Activated T-cell treated with anti-CD3 and anti-CD28 coated beads for 1 hour (primary cell): ENCODE measurements at places on chromosomes 12 and 14.
A peak's percentile ranks its signal among the peaks of the same experiment; 100 is the strongest.

DNA sequence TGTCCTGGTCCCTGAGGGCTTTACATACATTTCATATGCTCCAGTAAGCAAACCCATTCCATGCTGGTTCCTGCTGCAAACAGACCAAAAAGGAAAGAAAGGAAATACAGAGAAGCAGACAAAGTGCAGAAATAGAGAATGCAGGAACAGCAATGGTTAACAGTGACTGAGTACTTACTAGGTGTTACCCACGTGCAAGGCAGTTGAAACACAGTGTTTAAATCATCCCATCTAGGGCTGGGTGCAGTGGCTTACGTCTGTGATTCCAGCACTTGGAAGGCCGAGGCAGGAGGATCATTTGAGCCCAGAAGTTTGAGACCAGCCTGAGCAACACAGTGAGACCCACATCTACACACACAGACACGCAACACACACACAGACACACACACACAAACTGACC, 21.2 kb upstream of the NINJ2 start:
- DNase-seq: no peak

GRCh38 chr12:95337146-95337545, 119.5 kb downstream of the VEZT start:
- DNase-seq: no peak

DNA sequence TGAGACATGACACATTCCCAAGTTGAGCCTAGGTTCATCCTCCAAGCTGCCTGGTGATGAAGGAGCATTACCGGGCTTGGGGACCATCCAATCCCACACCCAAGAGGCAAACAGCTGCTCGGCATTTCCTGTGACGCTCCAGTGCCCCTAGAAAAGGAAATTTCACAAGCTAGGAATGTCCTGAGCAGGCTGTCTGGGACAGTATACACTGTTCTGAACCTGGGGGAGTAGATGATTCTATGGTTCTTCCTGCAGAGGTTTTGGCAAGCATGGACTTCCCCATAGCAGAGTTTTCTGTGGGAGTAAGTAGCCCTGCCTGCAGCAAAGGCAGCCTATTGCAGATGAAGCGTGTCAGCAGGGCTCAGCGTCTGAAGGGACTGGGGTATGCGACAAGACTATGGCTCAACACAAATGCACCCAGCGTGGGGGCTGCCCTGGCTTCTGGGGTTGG, 47.4 kb upstream of the SRSF5 start:
- DNase-seq: no peak

GRCh38 chr12:100450735-100451134, 22.9 kb upstream of the NR1H4 start:
- DNase-seq: no peak

DNA sequence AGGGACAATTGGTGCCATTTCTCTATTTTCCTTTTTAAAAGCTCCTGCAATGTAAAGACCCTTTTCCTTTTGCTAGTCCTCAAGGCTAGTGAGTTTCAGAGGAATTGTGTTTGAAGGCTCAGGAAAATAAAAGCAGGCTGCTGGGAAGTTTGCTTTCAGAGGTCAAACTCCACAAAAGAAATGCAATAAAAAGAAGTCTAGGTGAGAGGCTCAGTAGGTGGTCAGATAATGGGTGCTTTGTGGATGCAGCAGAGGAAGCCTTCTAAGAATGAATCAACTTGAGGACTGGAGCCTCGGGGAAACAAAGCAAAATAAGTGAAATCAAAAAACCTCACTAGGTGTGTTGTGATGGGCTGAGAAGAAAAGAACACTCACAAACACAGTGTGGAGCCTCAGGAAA, 10.3 kb downstream of the CCDC175 start:
- no peak for DNase-seq

GRCh38 chr14:75579338-75579864, 981 bp downstream of the FLVCR2 start:
- DNase-seq: no peak

GRCh38 chr12:82357340-82357739, 847 bp downstream of the CCDC59 start:
- DNase-seq: no peak

GRCh38 chr12:12244341-12244740, 22.5 kb downstream of the LRP6 start:
- no peak for DNase-seq

DNA sequence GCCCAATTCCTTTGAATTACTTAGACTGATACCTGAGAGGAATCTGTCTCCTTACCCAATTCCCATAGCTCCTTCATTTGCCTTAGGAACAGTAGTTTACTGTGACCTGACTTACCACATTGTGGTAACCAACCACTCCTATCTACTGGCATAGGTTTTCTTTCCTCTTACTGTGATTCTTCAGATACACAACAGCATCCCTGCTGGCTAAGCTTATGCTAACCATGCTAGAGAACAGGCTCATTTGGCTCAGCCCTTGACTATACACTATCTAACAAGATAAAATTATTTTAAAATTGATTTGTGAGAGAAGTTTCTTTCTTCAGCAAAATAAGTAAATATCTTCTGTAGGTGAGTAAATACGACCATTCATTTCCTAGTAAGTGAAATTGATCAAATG, 320.4 kb upstream of the DDHD1 start:
- no peak for DNase-seq

- DNase-seq: no peak
These were observed 7.0 kb upstream of the UBC start for GRCh38 chr12:124921200-124922031.

DNA sequence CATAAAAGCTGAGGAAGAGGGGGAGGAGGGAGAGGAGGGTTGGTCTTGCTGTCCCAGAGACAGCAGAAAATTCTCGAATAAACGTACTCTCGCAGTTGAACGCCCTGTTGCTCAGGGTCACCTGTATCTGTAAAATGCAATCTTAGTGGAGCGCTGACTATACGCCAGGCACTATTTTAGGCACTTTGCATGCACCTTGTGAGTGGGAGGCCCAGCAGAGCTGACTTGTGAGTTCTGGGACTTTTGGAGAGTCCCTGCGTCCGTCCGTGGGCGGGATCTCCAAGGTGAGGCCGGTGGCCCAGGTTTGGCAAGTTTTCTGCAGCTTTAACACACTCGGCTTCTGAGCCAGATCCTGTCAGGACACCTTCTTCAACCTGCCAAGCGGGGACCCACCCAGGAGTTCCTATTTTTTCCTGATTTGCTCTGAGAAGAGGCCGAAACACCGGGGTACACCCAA, 32.5 kb upstream of the PLEKHG6 start:
- DNase-seq: no peak

DNA sequence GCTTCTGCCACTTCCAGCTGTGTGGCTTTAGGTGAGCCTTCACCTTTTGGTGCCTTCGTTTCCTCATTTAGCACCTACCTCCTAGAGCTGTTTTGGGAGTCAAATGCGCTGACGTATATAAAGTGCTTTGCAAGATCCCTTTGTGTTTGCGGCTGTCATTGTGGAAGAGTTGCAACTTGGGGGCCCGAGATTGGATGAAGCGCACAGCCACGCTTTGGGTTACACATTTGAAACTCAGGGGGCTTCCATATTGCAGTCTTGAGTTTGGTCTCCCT, 636 bp upstream of the ARL6IP4 start:
- DNase-seq: no peak

DNA sequence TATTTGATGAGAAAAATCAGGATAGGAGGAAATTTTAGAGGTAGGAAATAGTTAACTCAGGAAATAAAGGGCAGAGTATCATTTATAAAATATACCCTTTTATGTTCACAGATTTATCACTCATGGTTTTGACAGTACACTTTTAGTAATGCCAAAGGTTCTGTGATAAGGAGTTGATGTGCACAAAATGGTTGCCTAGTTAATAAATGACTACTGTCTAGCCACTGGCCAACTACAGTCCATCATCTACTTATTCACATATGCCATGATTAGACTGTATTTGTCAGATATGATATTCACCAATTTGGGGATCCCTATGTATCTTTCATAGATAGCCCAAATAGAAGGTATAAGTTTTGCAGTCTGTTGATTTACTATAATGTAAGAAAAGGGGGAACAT, 19.2 kb upstream of the GXYLT1 start:
- no peak for DNase-seq

DNA sequence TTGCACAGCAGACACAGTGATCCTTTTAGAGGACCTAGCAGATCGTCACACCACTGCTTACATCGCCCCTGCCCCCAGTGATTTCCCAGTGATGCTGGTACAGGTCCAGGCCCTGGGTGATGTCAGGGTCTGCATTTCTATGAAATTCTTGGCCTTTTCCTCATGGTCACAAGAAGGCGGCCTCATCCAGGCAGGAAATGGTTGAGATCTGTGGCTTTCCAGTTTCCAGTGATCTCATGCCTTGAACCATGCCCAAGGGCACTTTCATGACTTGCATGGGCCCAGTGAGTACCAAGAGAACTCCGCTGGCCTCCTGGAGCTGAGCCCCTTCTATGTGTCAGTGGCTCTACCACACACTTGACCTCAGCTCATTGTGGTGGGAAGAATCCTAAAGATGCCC, 41.9 kb upstream of the BDKRB2 start:
- DNase-seq: no peak

GRCh38 chr14:55754471-55754870, 174.5 kb downstream of the KTN1 start:
- DNase-seq: no peak

- no peak for DNase-seq
These were observed 1.4 kb downstream of the LRFN5 start for GRCh38 chr14:41607966-41608663.

- DNase-seq: no peak
These were observed 105.8 kb downstream of the PAH start for GRCh38 chr12:102811110-102811737.

GRCh38 chr14:22531451-22532344, 57.3 kb downstream of the DAD1 start:
- DNase-seq: no peak

GRCh38 chr14:100429537-100429936, 106.4 kb downstream of the SLC25A47 start:
- no peak for DNase-seq

- peak; percentile 35 for DNase-seq
These were observed 127.1 kb downstream of the FIGNL2 start for GRCh38 chr12:51721282-51721940.

- no peak for DNase-seq
These were observed 62.1 kb downstream of the ACACB start for GRCh38 chr12:109178532-109178931.

- no peak for DNase-seq
These were observed 1.3 kb downstream of the RCOR1 start for GRCh38 chr14:102593825-102594137.

DNA sequence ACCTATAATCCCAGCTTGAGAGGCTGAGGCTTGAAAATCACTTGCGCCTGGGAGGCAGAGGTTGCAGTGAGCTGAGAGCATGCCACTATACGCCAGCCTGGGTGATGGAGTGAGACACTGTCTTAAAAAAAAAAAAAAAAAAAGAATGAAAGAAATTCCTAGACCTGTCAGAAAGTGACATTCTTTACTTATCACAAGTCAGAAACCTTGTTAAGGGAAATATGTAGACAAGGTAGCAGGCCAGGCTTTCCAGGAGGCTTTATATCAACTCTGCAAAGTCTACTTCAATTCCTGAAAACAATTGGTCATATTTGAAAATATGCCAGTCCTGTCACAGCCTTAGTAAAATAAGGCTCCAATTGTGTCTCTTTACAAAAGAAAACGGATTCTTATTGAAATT, 19.1 kb upstream of the MMP19 start:
- DNase-seq: no peak

- DNase-seq: no peak
These were observed 121.0 kb upstream of the VRK1 start for GRCh38 chr14:96676166-96676565.

- DNase-seq: no peak
These were observed 13.6 kb downstream of the EXOC3L4 start for GRCh38 chr14:103107941-103108748.

GRCh38 chr12:29309320-29309902, 71.6 kb downstream of the ERGIC2 start:
- no peak for DNase-seq

GRCh38 chr14:30600922-30601918, 20.9 kb upstream of the SCFD1 start:
- no peak for DNase-seq

DNA sequence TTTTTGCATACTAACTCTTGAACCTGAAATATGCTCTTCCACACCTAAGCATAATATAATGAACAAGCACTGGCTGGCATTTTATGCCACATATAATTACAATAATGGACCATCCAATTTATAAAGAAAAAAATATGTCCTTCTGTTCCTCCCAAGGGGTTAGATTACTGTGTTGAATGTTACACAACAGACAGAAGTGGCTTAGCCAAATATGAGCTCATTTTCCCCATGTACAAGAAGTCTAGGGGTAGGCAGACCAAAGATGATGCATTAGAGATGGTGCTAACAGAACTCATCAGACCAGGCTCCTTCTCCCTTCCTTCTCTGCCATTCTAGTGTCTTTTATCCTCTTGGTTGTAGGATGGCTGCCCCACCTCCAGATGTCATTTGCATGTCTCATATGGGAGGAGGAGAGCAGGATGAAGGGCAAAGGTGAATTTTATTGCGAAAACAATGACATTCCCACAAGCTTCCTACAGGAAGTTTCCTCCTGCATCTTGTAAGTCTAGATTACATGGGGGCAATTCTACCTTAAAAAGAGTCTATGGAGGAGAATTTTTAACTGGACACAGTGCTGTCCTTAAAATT, 43.9 kb upstream of the SLC2A13 start:
- no peak for DNase-seq

DNA sequence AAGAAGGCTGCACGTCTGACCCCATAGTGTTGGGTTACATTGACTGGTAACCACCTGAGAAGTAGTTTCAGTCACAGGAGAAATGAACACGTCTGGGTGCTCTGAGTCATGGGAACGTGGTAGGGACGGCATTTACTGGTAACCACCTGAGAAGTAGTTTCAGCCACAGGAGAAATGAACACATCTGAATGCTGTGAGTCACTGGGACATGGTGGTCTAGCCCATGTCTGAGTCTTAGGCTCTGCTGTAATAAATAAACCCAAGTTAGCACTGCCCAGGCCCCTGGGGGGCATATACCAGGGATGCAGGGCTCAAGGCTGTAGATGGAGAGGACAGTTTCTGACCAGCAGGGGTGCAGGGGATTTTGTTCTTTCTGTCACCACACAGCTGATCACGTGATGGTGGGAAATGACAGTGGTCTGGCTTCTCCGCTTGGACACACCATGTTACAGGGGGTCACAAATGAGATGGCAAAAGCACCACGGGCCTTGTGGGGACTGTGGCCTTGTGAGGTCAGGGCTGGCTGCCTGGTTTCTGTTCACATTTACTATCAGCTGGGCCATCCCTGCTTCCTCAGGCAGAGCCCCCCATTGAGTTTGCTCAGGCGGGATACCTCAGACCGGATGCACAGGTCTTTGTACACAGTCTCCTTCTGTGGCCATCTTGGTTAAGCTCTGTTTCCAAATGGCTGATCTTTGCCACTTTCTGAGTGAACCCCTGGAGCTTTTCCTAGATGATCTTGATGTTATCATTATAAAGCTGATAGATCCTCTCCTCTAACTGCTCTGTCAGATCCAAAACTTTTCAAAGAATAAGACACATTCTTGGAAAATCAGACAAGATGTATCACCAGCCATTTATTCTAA, 9.8 kb upstream of the C12orf42 start:
- DNase-seq: no peak

GRCh38 chr12:63980211-63980610, 135.7 kb downstream of the SRGAP1 start:
- DNase-seq: no peak

- no peak for DNase-seq
These were observed 31.6 kb upstream of the PTPRQ start for GRCh38 chr12:80412343-80412953.
